ENCODE measurements at places on chromosomes 7 and 10.

GRCh38 chr7:129421717-129422250, 12.4 kb upstream of the STRIP2 start:
- DNase-seq: no peak

- DNase-seq: no peak
These were observed 12.9 kb upstream of the ADCK2 start for GRCh38 chr7:140659856-140660255.

DNA sequence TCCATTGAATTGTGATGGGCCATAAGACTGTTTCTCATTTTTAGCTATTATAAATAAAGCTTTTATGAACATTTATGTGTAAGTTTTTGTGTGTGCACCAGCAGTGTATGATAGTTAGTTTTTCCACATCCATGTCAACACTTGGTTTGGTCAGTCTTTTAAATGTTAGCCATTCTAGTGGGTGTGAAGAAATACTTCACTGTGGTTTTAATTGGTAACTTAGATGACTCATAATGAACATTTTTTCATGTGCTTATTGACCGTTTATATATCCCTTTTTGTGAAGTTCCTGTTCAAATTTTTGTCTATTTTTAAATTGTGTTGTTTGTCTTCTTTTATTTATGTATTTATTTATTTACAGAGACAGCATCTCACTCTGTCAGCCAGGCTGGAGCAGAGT, 23.6 kb upstream of the PDK4 start:
- DNase-seq: no peak

GRCh38 chr7:42522227-42522991, 285.4 kb upstream of the GLI3 start:
- DNase-seq: no peak

- DNase-seq: no peak
These were observed 76.9 kb upstream of the MGMT start for GRCh38 chr10:129390147-129390546.

GRCh38 chr7:12708314-12708713, 20.9 kb downstream of the ARL4A start:
- DNase-seq: no peak

- DNase-seq: no peak
These were observed 40.9 kb downstream of the UBN2 start for GRCh38 chr7:139271718-139272628.

- no peak for DNase-seq
These were observed 155.8 kb downstream of the OAT start for GRCh38 chr10:124262971-124263370.

GRCh38 chr7:64625114-64626082, 40.5 kb upstream of the ZNF107 start:
- no peak for DNase-seq

- DNase-seq: no peak
These were observed 14.0 kb upstream of the GIMAP4 start for GRCh38 chr7:150553163-150553562.

DNA sequence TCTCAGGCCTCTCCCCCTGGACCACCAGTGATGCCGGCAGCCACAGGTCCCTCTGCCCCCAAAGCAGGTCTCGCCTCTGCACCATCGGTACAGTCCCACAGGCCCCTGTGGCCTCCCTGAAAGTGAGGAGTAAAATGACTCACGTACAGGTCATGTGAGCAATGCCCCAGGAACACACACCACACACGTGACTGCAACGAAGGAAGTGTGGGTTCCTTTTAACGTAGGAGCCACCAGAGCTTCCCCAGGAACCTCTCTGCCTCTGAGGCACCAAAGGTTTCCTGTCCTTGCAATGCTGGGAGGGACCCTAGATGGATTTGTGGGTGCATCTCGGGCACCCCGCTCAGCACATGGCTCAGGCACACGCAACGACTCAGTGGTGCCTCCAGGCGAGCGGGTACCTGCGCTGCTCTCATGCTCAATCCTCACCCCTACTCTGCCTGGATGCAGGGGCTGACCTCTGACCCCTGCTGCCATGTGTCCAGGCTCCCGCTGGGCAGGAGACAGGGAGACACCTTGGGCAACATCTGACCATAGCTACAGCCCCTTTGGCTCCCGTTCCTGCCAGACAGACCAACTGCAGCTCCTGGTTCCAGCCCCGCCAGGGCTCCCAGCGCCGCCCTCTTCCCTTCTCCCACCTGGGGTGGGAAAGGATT, 120.7 kb downstream of the PRKAG2 start:
- peak; percentile 55 for DNase-seq

- DNase-seq: no peak
These were observed 31.1 kb upstream of the RHEB start for GRCh38 chr7:151550656-151551286.

DNA sequence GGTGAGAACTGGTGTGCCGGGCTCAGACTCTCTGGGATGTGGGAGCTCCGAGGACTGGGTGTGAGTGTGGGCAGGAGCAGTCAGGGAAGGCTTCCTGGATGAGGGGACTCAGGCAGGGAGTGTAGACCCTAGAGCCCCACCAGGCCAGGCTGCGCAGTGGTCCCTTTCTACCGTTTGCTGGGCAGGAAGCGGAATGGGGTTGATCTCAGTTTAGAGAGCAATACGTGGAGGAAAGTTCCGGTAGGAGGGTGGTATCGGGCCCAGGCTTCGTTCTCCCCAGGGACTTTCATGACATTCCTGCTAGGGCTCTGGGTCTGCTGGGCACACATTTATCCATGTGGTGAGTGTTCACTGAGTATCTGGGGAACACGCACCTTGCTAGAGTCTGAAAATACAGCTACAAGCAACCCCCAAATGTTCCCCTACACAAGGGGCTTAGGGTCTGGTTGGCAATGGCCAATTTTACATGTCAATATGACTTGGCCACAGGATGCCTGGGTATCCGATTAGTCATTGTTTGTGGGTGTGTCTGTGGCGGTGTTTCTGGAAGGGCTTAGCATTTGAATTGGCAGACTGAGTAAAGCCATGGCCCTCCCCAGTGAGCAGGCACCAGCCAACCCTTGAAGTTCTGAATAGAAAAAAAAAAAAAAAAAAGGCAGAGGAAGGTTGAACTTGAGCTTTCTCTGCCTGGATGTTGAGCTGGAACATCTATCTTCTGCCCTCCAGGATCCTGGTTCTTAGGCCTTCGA, 20.8 kb downstream of the GHRHR start:
- no peak for DNase-seq

DNA sequence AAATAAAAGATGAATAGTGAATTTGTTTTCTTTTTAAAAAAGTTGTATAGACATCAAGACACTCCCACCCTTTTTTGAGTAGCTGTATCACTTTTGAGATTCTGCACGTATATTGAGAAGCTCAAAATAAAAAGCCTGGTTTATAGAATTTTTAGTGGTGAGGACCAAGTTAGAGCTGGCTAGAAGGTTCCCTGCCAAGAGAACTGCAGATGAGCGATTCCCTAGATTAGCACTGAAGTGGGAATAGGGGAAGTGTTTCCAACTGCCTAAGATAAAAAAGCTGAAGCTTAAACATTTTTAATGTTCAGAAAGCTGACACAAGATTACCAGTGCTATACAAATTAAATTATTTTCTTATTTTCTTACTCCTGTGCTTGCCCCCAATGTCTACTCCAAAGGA, 135.7 kb upstream of the TMEM229A start:
- DNase-seq: no peak

- no peak for DNase-seq
These were observed 174.4 kb downstream of the ARID5B start for GRCh38 chr10:62075912-62076311.

DNA sequence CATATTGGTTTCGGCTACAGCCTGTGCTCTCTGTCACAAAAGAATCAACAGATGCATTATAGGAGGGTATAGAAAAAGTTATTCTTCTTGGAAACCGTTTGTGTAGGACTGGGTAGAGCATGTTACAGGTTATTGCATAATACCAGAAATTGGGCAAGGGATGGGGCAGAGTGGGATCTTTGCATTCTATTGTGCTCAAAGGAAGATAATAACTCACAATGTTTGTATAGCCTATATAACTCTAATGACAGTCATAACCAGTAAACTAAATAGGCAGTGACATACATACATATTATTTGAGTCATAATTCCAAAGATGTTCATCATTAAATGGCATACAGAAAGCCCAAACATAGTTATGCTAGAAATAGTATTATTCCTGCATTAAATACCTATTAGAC, 179.7 kb downstream of the XPNPEP1 start:
- DNase-seq: no peak

DNA sequence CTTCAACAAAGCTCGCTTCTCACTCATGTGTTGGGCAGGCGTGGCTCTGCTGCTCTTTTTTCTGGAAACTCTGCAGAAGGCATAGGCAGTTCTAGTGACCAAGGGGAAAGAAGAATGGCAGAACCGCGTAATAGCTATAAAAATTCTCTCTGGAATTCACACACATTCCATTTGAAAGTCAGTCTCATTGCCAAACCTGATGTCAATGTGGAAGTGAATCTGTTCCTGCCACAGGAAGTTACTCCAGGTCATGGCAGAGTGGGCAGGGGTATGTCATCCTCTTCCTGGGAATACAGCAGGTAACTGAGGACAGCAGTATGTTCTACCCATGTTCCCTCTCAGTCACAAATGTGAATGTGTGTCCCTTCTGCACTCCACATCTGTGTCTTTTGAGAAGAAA, 8.2 kb upstream of the PAXIP1 start:
- DNase-seq: no peak

DNA sequence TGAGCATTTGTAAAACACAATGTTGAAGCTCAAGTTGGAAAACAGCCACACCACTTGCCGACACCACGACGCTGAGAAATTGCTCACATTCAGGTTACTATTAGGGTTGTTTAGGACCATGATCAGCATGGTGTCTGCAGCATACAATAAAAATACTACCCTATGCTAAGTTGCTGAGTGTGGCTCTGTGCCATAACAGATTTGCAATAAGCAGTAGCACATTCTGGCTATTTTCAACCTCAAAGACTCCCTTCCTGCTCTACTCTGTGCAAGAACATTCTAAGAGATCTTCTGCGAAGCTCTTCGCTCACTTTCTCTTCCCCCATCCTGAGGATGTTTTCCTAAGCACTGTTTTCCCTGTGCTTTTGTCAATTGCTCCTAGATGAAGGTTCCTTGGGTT, 38.3 kb downstream of the GPAM start:
- DNase-seq: no peak

DNA sequence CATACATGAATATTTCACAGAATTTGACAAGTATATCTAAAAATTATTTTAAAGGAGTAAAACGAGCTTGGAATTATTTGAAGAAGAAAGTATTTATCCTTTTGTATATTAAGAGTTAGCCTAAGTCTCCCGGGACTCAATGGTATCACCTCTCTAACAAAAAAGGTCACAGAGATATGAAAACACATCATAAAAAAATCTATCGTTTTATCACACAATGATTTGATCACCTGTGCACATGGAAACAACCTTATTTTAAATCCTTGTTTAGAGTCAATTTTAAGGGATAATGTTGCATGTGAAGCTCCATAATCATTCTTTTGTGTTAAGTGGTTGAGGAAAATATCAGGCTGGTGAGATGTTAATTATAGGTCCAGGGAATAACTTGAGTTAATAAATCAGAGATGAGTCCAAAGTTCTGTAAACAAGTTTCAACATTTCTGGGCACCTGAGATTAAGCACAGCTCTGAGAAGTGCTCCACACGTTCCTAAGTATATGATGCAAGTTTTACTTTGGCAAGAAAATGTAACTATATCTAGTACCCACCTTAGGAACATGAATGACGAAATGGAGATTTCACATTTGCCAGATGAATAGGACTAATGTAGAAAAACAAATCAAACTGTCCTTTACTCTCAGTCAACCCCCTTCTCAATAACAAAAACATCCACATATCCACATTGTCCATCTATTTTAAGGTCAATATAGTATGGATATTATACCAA, 148.5 kb upstream of the AKR1E2 start:
- no peak for DNase-seq

- no peak for DNase-seq
These were observed 109.4 kb downstream of the ABLIM1 start for GRCh38 chr10:114548662-114549061.

DNA sequence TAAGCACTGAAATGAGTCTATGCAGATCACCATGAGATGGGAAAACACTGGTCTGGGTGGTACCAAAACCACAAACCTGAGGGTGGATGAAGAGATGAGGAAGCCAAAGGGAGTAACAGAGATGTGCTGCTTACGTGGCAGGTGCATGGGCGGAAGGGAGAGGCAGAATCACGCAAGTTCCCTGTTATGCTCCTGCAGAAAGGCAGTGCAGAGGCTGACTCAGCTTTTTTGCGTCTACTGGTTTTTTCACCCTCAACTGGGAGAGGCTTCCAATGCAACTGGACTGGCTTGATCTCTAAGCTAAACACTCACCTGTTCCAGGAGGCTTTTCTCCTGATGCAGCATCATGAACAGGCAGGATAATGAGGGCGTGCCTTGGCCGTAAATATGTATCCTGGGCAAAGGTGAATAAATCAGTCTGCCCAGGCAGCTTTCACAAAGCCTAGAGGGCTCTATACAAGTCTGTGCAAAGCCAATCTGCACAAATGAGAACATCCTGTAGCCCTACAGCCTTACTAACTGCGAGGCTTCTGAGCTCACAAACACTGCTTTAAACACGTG, 95.4 kb upstream of the AFAP1L2 start:
- DNase-seq: peak; percentile 23

GRCh38 chr10:71266147-71266917, 52.7 kb upstream of the SLC29A3 start:
- no peak for DNase-seq

DNA sequence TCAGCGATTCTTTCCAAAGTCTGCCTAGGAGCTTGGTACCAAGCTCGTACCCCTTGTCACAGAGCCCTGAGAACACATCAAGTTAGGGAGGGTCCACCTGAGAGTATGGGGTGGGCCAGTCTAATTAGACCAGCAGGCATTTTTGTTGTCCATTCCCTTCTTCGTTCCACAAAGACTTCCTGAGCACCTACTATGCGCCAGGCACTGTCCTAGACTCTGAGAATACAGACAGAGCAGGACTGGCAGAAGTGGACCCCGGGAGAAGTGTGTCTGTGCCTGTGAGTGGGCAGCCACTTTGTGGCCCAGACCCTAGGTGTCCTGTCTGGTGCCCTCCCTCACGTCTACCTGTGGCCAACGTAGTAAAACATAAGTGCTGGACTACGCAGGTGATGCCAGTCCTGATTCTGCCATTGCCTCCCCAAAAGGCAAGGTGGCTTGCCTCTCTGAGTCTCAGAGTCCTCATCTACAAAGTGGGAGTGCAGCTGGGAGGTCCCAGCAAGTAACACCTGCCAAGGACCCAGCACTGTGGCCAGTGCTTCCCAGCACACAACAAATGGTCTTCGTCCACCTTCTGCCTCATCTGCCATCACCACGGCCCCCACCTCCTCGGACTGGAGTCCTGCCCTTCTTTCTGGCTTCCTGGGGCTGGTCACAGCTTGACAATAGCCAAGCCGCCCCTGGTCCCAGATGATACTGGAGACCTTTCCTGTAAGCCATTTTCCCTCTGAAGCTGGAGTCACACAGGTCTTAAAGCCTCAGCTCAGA, 54.3 kb upstream of the DUSP5 start:
- DNase-seq: no peak

- no peak for DNase-seq
These were observed 146.9 kb upstream of the RAB11FIP2 start for GRCh38 chr10:118193642-118194041.

All from GM13976 (cell line).